Left forelimb (tissue), 1 donor: ENCODE measurements at places on chromosomes 12 and 14.

GRCh38 chr12:106581543-106582248 is 1.1 kb upstream of the RFX4 start:
- no peak for DNase-seq

DNA sequence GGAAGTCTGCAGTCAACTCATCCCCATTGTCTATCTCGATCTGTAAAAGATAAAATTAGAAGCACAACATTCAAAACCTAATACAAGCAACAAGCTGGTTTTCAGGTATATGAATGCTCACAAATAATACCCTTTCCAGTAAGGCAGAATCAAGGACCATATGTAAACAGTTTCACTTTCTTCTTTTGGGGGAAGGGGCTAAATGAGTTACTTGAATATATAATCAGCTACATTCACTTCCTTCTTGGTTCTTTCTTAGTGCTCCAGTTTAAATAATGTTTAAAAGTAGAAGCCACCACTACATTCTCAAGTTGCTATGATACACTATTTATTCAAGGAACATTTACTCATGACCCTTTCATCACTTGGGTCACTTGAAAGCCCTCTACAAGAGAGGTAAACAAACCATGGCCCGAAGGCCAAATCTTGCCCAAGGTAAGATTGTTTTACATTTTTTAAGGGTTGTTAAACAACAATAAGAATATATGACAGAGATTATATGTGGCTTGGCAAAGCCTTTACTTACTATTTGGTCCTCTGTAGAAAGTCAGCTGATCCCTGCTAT is 10.3 kb downstream of the TWF1 start:
- no peak for DNase-seq

- DNase-seq, result no peak
Observed at GRCh38 chr14:61281186-61281947, at the start of gene TMEM30B. TMEM30B (minus strand) TSS chr14:61281338; CDS start chr14:61281147, 191 bp downstream.

GRCh38 chr14:100629696-100630095 is 42.5 kb upstream of the BEGAIN start:
- no peak for DNase-seq

DNA sequence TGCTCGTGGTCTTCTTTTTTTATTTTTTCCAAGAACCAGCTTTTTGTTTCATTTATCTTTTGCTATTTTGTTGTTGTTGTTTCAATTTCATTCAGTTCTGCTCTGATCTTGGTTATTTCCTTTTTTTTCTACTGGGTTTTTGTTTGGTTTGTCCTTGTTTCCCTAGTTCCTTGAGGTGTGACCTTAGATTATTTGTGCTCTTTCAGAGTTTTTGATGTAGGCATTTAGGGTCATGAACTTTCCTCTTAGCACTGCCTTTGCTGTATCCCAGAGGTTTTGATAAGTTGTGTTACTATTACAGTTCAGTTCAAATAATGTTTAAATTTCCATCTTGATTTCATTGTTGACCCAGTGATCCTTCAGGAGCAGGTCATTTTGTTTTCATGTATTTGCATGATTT is 3.3 kb upstream of the SERPINA11 start:
- no peak for DNase-seq

GRCh38 chr12:7605900-7606465 is 59.7 kb downstream of the APOBEC1 start:
- DNase-seq, result no peak
